ENCODE measurements at places on chromosomes 5 and 9.

DNA sequence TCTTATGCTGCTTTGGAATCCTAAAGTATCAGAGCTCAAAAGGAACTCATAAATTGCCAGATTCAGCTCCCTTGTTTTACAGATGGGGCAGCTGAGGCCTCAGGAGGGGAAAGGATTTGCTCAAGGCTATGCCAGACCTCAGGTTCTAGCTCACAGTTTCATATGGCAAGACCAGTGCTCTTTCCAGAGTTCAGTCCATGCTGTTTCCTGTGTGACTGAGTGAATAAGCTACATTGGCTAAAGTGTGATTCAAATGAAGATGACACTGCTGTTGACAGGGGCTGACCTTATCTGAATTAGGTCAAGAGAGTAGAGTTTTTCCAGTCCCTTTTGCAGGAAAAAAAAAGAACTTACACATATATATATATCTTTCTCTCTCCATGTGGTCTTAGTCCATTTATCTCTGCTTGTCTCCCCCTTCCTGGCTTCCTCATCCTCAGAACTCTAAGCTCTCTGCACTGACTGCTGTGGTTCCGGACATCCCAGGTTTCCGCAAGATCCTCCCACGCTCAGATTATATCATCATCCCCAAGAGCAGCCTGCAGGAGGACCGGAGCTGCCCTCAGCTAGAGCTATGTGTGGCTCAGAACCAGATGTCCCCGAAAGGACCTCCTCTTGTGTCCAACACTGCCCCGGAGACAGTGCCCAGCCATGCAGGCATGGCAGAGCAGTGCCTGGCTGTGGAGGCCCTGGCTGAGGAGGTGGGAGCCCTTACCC lies 9.3 kb downstream of the HMGXB3 start:
- DNase-seq, result no peak

DNA sequence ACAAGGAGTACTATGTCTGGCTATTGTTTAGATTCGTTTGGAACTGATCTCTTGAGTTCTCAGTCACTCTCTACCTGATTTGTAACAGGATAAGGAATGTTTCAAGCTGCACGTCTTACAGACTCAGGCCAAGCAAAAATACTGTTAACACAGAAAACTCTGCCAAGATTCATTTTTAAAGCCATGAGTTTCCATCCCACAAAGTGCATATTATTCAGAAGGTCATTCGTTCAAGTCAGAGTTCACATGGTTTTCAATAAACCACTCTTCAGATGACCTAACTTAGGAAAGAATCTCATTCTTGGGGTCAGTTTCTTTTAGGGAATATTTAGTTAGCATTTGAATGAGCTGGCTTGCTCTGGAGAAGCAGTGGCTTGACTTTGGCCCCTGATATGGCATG lies 49.3 kb downstream of the F2R start:
- DNase-seq, result no peak

GRCh38 chr9:26513730-26514129 lies 378.9 kb downstream of the CAAP1 start:
- no peak for DNase-seq

GRCh38 chr9:16611001-16611400 lies 259.5 kb downstream of the BNC2 start:
- DNase-seq, result no peak

- DNase-seq, result no peak
These were observed 33.0 kb downstream of the TGFBI start for GRCh38 chr5:136061630-136062365.

- no peak for DNase-seq
These were observed 192.0 kb downstream of the ADAMTSL1 start for GRCh38 chr9:18665947-18666346.

- DNase-seq, result no peak
These were observed 66.2 kb downstream of the IZUMO3 start for GRCh38 chr9:24479361-24480059.

DNA sequence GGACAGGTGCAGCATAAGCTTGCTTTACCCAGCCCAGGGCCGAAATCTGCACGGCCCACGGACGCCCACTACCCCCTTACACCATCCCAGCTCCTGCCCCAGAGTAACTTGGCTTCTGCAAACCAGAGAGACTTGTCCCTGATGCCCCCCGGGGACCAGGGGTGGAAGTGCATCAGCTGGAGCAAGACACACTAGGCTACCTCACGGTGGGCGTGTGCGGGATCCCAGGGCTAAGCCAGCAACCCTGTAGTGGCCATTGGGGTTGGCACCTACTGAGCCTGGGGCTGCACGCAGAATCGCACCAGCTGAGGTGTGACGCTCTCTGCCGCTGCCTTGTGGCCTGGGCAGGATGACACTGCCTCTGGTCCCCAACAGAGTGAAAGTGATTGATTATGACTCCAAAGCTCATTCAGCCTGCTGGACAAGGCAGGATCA lies 6.1 kb upstream of the ZNF79 start:
- DNase-seq, result no peak

GRCh38 chr9:129460323-129461261 lies 160.3 kb downstream of the C9orf50 start:
- peak; percentile 79 for DNase-seq

DNA sequence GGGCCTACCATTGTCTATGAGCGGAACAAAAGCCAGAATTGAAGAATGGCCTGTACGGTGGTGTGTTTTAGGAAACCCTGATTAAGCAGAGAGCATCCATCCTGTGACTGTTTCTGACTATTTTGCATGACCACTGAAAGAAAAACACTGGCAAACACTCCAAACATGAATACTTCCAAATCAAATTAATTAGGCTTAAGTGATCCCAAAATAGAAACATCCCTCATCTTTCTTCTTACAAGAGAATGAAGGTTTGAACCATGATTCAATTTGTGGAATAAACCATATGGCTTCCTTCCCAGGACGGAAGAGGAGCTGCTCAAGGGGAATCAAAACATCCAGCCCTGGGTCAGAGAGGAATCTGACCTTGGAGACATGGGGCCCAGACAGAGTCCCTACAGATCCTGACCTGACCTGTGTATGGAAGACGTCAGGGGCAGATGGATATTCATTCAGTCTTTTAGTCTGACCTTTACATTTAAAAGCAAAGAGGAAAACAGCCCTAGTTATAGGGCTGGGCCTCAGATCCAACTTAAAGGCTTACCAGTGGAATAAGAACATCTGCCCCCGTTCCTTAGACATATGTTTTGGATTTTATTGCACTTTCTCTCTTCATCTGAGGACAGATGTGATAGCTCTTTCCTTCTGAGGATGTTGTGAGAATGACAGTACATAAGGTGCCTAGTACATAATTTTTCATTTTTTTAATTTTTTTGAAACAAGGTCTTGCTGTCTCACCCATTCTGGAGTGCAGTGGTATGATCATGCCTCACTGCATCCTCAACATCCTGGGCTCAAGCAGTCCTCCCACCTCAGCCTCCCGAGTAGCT lies 17.6 kb upstream of the RECK start:
- DNase-seq, result no peak

DNA sequence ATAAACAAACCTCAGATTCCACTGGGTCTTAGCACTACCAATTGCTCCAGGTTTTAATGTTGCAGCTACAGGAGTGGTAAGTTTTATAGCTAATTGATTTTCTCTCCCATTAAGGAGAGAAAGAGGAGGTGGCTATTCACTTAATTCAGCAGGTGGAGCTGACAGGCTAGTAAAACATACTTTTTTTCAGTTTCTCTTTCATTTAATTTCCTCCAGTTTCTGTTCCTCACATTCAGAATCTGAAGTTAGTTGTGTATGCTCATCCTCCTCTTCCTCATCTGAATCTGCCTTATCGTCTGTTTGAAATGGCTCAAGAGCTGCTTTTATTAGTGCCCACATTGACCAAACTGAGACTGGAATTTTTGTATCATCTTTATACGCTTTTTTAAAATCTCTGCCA lies 98.0 kb downstream of the PLPPR1 start:
- DNase-seq, result no peak

- DNase-seq, result no peak
These were observed 211.2 kb downstream of the GLIS3 start for GRCh38 chr9:4088679-4089078.

- no peak for DNase-seq
These were observed 56.3 kb downstream of the SLF1 start for GRCh38 chr5:94674490-94675382.

GRCh38 chr5:93582677-93583438 lies at the start of gene NR2F1:
Gene NR2F1, plus strand, starts transcription at chr5:93583222. Its CDS starts 1,802 bp downstream, at chr5:93585024.
- no peak for DNase-seq

- DNase-seq, result no peak
These were observed 55.9 kb upstream of the UNC5A start for GRCh38 chr5:176754376-176754973.

DNA sequence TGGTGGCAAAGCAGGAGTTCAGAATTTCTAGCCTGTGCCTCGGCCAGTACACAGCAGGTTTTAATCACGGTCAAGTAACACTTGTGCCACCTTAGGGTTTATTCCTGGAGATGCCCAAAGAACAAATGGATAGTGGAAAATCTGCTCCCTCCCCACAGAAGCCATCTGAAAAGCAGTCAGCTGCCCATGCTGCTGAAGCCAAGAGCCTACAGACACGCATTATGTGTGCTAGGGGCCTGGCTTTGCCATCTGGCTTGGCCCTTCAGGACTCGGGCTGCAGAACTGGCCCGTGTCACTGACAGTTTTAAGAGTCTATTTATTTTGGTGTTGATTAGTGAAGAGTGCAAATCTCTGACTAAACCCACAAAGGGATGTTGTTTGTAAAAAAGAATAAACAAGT lies 11.1 kb downstream of the ARSB start:
- no peak for DNase-seq

- DNase-seq, result no peak
These were observed 220.0 kb downstream of the TSSK1B start for GRCh38 chr5:113214606-113215323.

DNA sequence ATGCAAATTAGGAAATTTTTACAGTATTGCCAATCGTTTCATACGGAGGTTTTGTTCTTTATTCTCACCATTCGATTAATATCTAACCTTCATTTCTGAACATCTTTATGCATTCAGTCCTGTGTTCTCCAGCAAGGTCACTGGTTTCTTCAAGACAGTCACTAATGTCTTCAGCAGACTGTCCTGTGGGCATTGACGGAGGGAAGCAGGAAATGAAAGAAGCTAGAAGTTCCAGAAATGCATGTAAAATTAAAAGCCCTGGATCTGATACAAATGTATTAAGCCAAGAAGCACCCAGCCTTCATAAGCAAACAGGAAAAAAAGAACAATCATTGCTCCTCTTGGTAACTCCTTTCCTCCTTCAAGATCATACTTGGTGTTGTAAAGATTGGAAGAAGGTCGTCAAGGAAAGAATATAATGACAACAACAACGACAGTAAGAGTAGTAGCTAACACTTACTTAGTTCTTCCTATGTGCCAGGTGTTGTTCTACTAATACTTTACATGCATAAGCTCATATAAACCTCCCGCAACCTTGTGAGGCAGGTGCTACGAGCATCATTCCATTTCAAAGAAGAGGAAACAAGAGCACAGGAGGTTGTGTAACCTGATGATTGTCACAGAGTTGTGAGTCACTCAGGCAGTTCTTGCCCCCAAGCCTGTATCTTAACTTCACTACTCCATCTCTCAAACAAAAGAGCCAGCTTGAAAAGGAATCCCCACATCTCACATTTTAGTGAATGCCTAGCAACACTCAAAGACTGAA lies 59.9 kb upstream of the CER1 start:
- no peak for DNase-seq
